ENCODE measurements at places on chromosomes 13 and 19. TPM values are rescaled to one million over a fixed set of nuclear protein-coding genes. Genes with fewer than 3 reads are reported as not detected.

Gene UQCR11
- 521 TPM for total RNA-seq

Gene CLIP3
- total RNA-seq: 1.6 TPM

Gene CEACAM4
- not detected for total RNA-seq

Gene MEDAG
- total RNA-seq: 9.6 TPM

Gene RFPL4A
- total RNA-seq: not detected

Gene GPR18
- total RNA-seq: 0.27 TPM

Gene LIN7B
- 11.8 TPM for total RNA-seq

- no peak overlapping the region for H3K4me3 ChIP-seq
- peaks cover 3% of the 10 kb centered on the region for H3K36me3 ChIP-seq
- no peaks in the 10 kb centered on the region for H3K27me3 ChIP-seq
- H3K27ac ChIP-seq: no peak overlapping the region
These were observed 59.1 kb upstream of the GPR183 start for GRCh38 chr13:99366075-99366987.

- no peaks in the 10 kb centered on the region for H3K36me3 ChIP-seq
- no peaks in the 10 kb centered on the region for H3K4me1 ChIP-seq
- H3K27me3 ChIP-seq: peaks cover 63% of the 10 kb centered on the region
- H3K4me3 ChIP-seq: no peak overlapping the region
- H3K27ac ChIP-seq: no peak overlapping the region
These were observed 64.5 kb downstream of the CHST8 start for GRCh38 chr19:33686262-33686661.

- H3K27ac ChIP-seq: no peak within 1 kb of the TSS
- H3K4me1 ChIP-seq: no peaks in the 10 kb centered on the region
- peak within 1 kb of the TSS; percentile 63 for H3K4me3 ChIP-seq
These were observed at the start of gene ATP1A3 for GRCh38 chr19:41993612-41994483. Gene ATP1A3 (minus strand): TSS chr19:41994230. CDS start chr19:41994076, 154 bp downstream.

DNA sequence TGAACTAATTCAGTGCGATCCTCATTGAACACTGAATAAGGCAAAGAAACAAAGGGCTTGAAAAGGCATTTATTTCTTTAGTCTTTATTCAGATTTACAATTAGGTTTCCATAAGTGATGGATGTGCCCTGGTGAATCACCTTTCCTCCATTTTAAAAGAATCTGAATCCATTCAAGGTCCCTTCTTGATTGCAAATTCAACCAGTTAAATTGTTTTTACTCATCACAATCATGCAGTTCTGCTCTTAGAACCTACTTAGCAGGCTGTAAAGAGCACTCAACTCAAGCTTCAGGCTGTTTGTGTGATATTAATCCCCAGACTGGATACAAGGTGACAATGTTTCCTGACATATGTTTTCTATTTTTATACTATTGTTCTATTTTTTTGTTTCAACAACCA, 321.0 kb downstream of the TBC1D4 start:
- no peaks in the 10 kb centered on the region for H3K4me1 ChIP-seq
- no peaks in the 10 kb centered on the region for H3K27me3 ChIP-seq
- H3K27ac ChIP-seq: no peak overlapping the region
- no peaks in the 10 kb centered on the region for H3K36me3 ChIP-seq

DNA sequence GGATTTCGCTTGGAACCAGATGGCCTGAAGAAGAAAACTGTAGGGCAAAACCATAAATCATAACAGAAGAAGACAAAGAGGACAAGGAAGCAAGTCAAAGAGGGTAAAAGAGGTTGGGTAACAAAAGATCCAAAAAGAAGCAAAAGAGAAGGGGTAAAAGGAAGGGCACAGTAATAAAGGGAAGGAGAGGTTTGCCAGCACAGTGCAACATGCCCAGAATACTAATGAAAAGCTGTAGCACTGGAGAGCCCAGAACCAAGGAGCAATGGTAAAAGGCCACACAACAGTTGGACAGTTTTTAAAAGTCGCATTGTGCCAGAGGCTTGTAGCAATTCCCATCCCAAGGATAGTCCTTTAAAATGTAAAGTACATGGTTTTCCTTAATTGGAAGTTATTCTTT, 506.6 kb downstream of the PCDH9 start:
- H3K27ac ChIP-seq: no peak overlapping the region
- H3K27me3 ChIP-seq: no peaks in the 10 kb centered on the region
- H3K4me3 ChIP-seq: no peak overlapping the region
- no peaks in the 10 kb centered on the region for H3K4me1 ChIP-seq
- no peaks in the 10 kb centered on the region for H3K36me3 ChIP-seq
- no peak for DNase-seq

- H3K27me3 ChIP-seq: no peaks in the 10 kb centered on the region
- no peak for DNase-seq
- H3K27ac ChIP-seq: no peak overlapping the region
- H3K4me1 ChIP-seq: no peaks in the 10 kb centered on the region
- H3K4me3 ChIP-seq: no peak overlapping the region
These were observed 31.4 kb downstream of the CCDC122 start for GRCh38 chr13:43848001-43848649.

- no peak overlapping the region for H3K27ac ChIP-seq
- H3K4me3 ChIP-seq: no peak overlapping the region
- DNase-seq: no peak
- no peaks in the 10 kb centered on the region for H3K36me3 ChIP-seq
- peaks cover 2% of the 10 kb centered on the region for H3K27me3 ChIP-seq
These were observed 107.2 kb upstream of the HTR2A start for GRCh38 chr13:47004027-47004426.
